ENCODE measurements at places on chromosomes 4 and X.
A peak's percentile ranks its signal among the peaks of the same experiment; 100 is the strongest.

DNA sequence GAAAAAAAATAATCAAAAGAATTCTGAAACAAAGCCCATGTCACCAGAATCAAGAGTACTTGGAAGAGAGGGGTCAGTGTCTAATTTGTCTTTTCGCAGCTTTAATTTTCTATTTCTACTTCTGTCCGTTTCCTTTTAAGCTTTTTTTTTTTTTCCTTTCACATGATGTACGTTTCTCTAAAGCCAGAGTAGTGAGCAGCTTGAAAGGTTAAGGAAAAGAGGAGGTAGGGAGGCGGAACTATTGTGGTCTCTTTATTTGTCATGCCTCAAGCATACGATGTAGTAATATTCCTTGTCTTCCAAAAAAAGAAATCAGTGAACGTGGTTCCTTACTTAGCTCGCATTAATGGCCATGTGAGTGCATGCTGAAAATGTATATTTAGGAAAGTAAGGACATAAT is 311.5 kb downstream of the TENM3 start:
- peak; percentile 1 for DNase-seq

- no peak for DNase-seq
Measured at GRCh38 chr4:88077911-88078524, 70.6 kb downstream of the PKD2 start.

DNA sequence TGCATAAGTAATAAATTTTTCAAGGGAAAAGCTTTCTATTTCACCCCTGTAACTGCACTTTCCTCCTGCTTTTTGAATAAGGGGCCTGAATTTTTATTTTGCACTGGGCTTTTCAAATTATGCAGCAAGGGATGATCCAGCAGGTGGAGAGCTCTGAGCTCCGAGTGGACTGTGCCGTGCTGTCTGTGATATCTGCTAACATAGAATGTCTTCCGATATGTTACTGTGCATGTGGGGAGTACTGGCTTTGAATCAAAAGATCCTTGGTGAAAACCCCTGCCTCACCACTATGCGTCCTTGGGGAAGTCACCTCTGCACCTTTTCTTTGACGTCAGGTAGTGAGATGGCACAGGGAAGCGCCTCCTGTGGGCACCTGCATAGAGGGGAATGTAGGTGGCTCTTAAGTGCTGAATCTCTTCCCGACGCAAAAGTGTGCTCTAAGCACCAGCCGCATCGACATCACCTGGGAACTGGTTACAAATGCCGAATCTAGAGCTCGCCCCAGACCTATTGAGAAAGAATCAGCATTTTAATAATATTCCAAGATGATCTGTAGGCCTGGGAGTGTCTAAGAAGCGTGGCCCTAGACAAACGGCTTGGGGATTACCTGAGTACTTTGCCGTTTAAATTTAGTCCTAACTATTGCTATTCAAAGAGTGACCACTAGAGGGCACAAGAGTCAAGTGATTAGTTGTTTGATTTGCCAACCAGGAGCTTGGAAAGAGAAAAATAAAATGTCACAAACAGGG is 19.2 kb upstream of the WFS1 start:
- peak; percentile 55 for DNase-seq

DNA sequence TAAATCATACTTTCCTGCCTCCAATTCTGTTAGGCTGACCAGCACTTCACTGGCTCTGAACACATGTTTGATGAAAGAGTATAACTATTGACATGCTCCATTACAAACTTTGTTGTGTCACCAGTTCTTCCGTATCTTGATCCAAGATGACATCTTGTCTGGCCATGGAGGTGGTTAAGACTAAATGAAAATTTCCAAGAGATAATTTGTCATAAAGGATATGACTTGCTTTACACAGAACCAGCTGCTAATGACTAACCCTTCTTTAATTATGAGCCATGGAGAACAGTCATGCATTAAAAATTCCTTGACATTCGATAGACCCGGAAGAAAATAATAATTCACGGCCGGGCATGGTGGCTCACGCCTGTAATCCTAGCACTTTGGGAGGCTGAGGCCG is 17.7 kb upstream of the N4BP2 start:
- DNase-seq, result no peak

GRCh38 chr4:169254546-169254983 is 16.2 kb downstream of the SH3RF1 start:
- DNase-seq, result peak; percentile 25

- no peak for DNase-seq
Measured at GRCh38 chr4:87717276-87718031, 67.4 kb downstream of the DMP1 start.

DNA sequence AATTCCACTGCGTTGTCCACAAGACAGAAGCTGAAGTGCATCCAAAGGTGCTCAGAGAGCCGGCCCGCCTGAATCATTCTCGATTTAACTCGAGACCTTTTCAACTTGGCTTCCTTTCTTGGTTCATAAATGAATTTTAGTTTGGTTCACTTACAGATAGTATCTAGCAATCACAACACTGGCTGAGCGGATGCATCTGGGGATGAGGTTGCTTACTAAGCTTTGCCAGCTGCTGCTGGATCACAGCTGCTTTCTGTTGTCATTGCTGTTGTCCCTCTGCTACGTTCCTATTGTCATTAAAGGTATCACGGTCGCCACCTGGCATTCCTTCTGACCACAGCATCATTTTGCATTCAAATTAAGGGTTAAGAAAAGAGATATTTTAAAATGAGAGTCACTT is 115.5 kb downstream of the NFKB1 start:
- DNase-seq, result no peak

DNA sequence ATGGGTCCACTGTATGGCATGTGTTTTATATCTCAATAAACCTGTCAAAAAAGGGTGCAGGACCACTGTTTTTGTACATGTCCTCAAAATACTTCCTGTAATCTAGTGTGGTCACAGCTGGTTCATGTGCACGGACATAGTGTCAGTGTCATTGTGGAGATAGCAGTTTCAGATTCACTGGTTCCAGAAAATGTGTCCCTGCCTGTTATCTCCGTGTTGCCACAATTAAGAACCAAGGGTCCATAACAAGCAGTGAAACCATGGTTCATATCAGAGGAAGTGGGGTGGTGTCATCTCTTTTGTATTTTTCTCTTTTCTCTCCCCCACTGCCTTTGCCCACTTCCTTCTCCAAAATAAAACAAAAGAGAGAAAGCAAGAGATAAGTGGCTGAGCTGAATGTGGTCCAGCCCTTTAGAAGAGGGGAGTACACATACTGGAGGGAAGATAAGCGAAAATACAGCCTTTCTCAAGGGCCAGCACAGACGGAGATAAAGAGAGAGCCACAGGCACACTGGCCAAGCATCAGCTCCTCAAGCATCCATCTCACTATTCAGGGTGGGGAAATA is 51.2 kb downstream of the TBL1X start:
- DNase-seq, result no peak
